ENCODE measurements at places on chromosomes 3 and 15.

GRCh38 chr3:133855002-133855370 lies 40.7 kb downstream of the RAB6B start:
- no peak for DNase-seq

DNA sequence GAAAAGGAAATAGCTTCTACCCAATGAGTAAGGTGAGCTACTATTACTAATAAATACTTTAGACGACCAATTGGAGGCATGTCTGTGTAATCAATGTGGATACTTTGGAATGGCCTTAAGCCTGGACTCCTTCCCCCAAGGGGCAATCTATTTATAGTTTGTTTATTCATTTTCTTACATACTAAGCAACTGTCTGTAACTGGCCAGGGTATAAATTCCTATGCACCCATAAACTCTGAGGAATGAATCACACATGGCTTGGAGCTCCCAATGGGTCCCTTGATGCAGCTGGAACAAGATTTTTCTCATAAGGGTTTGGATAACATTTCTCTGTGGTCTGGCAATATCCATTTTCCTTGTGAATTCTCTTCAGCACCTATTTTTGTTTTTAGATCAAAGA lies 506.8 kb downstream of the EDEM1 start:
- DNase-seq = no peak

- DNase-seq = no peak
Observed at GRCh38 chr3:98914210-98915080, 12.9 kb upstream of the DCBLD2 start.

- no peak for DNase-seq
Observed at GRCh38 chr3:54283470-54283869, 161.1 kb downstream of the CACNA2D3 start.

- no peak for DNase-seq
Observed at GRCh38 chr3:126684218-126684751, 19.8 kb upstream of the CHCHD6 start.

- no peak for DNase-seq
Observed at GRCh38 chr15:42992626-42993025, 72.0 kb upstream of the TTBK2 start.
